Skin of body (tissue), 3 donors: ENCODE measurements at places on chromosomes 1 and 21. TPM values are rescaled to one million over a fixed set of nuclear protein-coding genes. Genes with fewer than 3 reads are reported as not detected.

DNA sequence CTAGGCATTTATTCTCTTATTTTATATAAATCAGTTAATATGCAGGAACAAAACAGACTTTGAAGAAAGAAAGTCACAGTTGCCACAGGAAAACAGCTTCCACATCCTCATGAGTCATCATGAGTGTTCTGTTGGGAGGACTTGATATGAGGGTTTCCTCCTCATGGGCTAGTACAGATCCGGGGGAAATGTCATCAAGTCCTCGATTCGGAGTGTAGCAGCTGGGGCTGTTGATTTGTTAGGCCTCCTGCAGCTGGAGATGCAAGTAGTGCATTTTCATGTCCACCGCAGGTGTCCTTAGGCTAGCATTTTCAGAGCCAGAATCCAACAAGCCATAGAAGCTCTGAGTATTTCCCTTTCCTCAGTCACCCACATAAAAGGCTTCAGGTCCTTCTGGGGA, 36.7 kb downstream of the ADAM30 start:
- no peak for DNase-seq

DNA sequence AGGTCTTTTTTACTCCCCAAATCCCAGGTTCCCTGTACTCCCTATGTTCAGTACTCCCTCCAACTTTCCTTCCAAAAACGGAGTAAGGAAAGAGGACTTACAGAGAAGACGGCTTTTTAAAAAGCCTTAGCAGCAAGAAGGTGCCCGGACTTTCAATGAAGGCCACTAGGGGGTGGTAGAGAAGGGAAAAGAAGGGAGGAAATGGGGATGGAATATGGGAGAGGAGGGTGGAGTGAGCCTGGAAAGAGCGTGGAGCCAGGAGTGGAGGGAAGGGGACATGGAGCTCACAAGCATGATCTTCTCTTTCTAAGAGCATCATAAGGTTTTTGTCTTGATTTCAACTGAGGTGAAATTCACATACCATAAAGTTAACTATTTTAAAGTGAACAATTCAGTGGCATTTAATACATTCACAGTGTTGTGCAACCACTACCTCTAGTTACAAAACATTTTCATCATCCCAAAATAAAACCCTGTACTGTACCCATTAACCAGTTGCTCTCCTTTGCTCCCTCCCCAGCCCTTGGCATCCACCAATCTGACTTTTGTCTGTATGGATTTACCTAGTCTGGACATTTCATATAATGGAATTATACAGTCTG, 129.9 kb downstream of the ZNF281 start:
- no peak for DNase-seq

GRCh38 chr1:231465051-231465450, 43.0 kb upstream of the EGLN1 start:
- DNase-seq: no peak

DNA sequence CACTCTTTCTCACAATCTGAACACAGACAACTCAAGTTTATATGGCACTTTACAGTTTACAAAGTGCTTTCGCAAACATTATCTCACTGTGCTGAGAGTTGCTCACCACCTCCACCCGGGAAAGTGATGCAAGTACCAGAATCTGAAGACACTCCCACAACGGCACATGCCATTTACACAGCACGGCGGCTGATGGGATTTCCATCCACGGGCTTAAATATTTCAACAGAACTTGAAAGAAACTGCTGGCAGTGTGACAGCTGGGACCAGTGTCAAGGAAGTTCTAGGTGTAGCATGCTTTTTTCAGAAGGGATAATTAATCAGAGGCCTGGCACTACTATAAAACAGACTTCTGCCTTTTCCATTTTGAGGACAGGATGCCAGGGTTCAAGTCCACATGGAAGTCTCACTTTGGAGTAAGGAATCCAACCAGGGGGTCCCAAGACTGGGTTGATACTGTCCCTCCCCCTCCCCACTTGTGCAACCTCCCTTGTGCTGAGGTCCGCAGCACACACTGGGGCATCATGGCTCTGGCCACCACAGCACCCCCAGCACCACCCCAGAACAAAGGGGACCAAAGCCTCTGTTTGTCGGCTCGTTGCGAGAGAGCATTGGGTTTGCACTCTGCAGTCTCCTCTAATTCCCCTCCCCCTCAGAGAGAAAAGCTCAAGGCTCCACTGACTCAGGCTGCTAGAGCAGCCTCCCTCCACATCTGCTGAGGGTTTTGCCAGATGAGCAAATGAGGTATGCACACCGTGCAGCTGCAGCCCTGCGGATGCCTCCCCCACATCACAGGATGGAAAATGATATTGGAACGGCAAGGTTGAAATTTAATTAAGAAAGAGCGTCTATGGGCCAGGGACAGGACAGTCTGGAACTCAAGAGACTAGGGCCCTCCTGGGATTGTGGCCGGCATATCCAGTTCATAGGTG, 154.9 kb downstream of the TGFBR3 start:
- DNase-seq: peak; percentile 6

- DNase-seq: no peak
Measured at GRCh38 chr1:221961532-221962292, 219.8 kb upstream of the DUSP10 start.

DNA sequence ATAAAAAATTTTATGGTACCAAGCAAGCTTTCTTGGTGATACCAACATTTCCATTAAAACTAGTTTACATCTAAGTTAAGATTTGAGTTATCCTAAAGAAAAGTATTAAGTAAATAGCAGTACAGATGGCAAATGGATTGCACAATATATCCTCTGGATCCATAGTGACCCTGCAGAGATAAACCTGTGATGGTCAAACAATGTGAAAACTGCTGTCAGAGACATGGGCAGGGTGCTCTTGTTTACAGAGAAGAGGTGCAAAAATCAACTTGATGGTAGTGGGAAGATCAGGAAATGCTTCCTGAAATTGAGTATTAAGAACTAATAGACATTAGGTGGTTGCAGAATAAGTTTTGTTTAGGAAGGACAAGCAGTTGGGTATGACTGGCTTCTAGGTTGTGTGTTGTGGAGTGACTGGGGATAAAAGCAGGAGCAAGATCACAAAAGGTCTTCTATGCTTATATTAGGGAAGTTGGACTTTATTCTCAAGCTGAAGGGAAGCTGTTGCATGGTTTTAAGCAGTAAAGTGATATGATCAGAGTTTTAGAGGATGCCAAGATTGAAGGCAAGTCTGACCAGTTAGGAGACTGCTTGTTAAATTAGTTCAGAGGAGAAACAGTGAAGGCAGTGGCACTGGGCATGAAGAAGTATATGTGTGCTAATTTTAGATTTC, 9.9 kb downstream of the TTC3 start:
- no peak for DNase-seq

DNA sequence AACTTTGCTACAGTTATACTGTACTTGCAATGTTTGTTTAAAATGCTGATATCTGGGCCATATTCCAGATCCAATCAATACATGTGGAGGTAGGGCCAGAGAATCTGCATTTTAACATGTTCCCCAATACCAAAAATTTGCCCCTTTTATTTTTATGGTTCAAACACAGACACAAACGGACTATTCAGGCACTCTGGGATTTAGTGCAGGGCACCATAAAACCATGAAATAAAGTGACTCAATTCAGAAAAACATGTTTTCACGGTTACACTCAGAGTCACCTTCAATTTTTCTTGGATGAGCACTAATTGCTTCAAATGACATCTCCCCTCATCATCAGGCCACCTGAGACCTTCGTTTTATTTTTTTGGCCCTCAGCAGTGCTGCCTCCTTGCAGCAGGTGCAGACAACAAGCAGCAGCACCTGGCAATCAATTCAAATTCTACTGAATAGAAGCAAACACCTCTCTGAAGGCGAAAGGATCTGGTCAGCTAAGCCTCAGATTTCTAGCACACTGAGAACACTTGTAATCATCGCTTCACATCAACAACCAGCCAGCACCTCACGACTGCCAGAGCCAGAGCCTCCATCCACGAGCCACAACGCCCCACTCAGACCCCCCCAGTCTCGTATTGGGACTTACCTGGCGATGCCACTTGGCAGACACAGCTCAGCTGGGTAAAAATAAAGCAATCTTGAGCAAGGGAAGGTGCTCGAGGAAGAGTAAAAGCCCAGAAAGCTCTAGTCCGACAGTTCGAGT, 1.1 kb downstream of the ERO1B start:
- no peak for DNase-seq

DNA sequence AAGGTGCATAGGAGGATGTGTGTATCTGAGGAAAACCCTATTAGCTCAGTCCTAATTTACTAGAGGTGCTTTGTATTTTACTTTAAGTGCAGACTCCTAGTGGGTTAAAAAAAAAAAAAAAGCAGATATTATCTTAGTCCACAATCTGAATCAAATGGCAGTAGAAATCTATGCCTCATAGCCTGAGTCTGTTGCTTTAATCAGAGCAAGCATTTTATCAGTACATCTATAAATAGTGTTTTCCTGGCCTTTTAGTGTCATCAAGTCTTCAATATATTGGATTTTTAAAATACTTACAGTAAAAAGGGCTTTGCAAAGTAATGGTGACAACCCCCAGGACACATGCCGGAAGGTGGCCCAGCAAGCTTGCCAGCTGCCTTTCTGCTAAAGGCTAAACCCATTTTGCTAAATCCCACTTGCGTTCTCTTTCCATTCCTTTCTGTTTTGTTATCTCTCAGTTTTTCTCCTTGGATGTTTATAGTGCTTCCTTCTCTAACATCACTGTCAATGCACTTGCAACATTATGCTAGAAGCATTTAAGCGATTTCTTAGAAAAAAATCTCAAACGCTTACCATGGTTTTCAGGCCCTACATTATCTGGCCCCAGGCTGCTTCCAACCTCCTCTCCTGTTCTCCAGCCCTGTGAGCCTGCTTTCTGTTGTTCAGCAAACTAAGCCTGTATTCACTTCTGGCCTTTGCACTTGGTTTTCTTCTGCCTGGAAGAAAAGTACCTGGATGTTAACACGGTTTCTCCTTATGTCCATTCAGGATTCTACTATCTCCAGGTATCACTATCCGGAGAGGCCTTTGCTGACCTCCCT, 206.3 kb downstream of the PDE4B start:
- DNase-seq: no peak

DNA sequence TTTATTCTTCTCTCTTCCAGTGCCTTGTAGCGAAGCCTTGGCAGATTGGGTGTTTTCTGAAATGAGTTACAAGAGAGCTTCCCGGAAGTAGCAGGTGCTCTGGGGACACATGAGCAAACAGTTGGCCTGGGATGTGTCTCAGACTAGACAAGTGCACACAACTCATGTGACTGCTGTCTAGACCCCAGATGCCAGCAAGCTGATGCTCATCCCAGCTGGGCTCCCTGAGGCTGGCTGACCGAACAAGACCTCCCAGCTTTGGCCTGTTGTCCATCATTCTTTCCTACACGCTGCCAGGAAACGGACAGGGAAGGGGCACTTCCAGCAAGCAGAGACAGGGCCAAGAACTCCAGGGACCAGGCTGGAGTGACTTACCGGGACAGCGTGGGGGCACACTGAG, 18.7 kb upstream of the CSF1 start:
- DNase-seq: peak; percentile 10

DNA sequence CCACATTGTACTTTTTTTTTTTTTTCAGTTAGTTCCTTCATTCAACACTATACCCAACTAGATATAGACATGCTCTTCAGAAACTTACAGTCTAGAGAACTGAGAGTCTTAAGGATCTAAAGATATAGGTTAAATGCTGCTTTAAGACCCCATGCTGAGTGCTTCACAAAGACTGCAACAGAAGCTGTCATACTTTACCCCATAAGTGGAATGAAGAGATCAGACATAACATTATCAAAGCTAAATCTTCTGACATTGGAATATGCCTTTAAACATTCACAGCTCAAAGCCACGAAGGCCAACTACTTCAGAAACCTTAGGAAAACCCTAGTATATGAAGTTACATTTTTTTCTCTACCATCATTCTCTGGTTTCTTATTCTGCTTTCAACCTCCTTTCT, 666.4 kb downstream of the KCNT2 start:
- DNase-seq: no peak

GRCh38 chr1:65668368-65668767, 124.3 kb upstream of the PDE4B start:
- DNase-seq: no peak

DNA sequence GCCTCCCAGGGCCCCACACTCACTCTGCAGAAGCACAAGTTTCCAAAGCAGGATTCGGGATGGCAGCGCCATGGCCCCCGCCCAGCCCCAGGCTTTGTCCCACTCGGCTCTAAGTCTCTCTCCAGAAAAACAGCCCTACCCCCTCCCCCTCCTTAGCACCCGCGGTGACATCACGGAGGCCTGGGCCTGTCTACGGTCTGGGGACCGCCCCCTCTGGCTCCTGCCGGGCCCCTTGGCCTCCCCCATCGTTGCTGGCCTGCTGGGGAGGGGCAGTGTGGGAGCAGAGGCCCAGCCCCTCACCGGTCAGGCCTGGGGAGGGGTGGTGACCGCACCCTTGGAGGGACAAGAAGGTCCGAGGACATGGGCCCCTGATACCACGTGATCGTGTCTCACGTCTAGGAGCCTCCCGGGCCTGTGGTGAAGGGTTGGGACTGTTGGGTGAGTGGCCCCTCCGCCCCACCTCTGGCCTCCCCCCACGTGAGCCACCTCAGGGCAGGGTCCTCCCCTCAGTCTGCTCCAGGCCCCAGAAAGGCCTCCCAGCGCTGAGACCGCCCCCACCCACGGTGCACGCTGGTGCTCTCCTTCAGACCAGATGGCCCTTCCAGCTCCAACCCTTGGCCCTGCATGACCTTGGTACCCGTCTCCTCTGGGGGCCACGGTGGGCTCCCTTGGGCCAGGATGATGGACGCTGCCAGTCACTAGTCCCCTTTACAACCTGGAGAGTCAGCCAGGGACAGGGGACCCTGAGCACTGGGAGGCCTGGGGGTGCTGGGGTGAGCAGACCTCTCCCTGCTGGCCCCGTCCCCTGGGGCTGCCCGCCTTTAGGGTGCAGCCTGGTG, at the start of gene MXRA8:
Gene MXRA8, minus strand, starts transcription at position 123 of the 839 bp plus-strand sequence. Its CDS starts 51 bp downstream, at position 72.
- DNase-seq: peak; percentile 68

GRCh38 chr1:62573675-62574074, 23.6 kb upstream of the ANGPTL3 start:
- DNase-seq: no peak

DNA sequence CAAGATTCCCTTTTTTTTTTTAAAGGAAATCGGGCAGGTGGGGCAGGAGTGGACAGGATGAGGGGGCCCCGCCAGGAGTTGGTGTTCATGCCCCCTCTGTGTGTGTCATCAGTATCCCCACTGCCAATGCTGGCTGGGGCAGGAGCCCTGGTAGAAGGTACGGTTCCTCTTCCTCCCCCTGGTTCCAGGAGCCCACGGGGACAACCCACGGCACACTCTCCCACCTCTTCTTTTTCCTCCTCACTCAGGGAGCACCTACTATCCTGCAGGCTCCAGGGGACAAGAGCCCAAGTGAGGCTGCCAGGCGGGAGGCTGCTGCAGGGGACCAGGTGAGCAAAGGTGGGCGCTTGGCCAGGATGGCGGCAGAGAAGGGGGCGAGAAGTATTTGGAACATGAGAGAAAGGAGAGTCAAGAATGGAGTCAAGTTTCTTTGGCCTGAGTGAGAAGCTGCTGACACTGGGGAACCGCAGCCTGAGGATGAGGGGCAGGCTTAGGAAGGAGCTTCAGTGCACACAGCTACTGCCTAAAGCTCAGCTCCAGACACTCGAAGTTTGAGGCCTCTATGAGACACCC, 26.5 kb downstream of the ECE1 start:
- DNase-seq: no peak

GRCh38 chr1:209893751-209894150, 44.3 kb upstream of the SYT14 start:
- no peak for DNase-seq

VWA5B1 gene
- total RNA-seq: 0.39 TPM

ID3 gene
- 80.4 TPM for total RNA-seq

NOTCH2 gene
- 188 TPM for total RNA-seq

KRTAP11-1 gene
- 25.4 TPM for total RNA-seq

SLC16A4 gene
- total RNA-seq: 3.1 TPM

MX2 gene
- 4.5 TPM for total RNA-seq

OLFM3 gene
- total RNA-seq: 0.10 TPM

CIART gene
- 2.1 TPM for total RNA-seq
